ENCODE measurements at places on chromosomes 12 and 14.

- no peak for DNase-seq
Observed at GRCh38 chr12:4089121-4089606, 184.4 kb upstream of the CCND2 start.

- DNase-seq, result no peak
Observed at GRCh38 chr12:107035733-107036132, 48.8 kb upstream of the MTERF2 start.

- no peak for DNase-seq
Observed at GRCh38 chr14:72700338-72701236, 193.3 kb downstream of the DPF3 start.

GRCh38 chr12:16880864-16881285 lies 274.9 kb upstream of the LMO3 start:
- DNase-seq, result no peak

GRCh38 chr12:114479831-114480230 lies 73.9 kb upstream of the TBX5 start:
- DNase-seq, result no peak

DNA sequence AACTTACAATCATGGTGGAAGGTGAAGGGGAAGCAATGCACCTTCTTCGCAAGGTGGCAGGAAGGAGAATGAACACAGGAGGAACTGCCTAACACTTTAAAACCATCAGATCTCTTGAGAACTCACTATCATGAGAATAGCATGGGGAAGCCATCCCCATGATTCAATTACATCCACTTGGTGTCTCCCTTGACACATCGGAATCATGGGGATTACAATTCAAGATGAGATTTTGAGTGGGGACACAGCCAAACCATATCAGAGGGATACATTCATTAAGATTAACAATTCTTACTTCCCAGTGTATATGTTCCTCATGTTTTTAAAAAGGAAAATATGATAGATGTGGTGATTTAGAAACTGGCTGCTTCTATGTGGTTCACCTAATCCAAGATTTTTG lies 117.9 kb downstream of the PDE3A start:
- no peak for DNase-seq

- DNase-seq, result no peak
Observed at GRCh38 chr12:54773593-54773992, 80.7 kb upstream of the MUCL1 start.

DNA sequence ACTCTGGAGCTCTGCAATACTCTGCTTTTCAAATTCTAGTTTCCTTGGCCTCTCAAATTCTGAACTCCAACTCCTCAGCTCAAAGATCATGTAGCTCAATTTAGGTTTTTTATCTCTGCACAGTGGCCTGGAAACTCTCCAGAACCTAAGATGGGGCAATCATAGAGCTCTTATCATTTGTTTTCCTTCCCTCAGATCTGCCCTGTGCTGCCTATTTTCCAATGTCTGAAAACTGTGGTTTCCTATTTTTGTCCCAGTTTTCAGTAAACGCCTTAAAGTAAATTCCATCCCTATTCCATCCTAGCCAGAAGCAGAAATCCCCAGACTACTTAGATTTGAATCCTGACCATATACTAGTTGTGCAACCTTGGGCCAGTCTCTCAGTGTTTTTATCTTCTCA lies 73.2 kb downstream of the CEP83 start:
- DNase-seq, result no peak

- DNase-seq, result peak; percentile 53
Observed at GRCh38 chr12:124305136-124305535, 10.2 kb downstream of the RFLNA start.

GRCh38 chr14:51400139-51400538 lies 160.1 kb downstream of the TMX1 start:
- DNase-seq, result no peak

GRCh38 chr14:64733321-64733720 lies 29.1 kb downstream of the PLEKHG3 start:
- no peak for DNase-seq

- DNase-seq, result no peak
Observed at GRCh38 chr12:16454481-16454880, 107.0 kb downstream of the MGST1 start.

GRCh38 chr14:78022059-78022458 lies 148.1 kb upstream of the NRXN3 start:
- no peak for DNase-seq

- DNase-seq, result no peak
Observed at GRCh38 chr12:105436636-105437035, 106.1 kb downstream of the C12orf75 start.

GRCh38 chr14:71931492-71932228 lies 569 bp upstream of the RGS6 start:
- no peak for DNase-seq

GRCh38 chr12:25084816-25085215 lies 110.1 kb downstream of the DNAI7 start:
- DNase-seq, result no peak

DNA sequence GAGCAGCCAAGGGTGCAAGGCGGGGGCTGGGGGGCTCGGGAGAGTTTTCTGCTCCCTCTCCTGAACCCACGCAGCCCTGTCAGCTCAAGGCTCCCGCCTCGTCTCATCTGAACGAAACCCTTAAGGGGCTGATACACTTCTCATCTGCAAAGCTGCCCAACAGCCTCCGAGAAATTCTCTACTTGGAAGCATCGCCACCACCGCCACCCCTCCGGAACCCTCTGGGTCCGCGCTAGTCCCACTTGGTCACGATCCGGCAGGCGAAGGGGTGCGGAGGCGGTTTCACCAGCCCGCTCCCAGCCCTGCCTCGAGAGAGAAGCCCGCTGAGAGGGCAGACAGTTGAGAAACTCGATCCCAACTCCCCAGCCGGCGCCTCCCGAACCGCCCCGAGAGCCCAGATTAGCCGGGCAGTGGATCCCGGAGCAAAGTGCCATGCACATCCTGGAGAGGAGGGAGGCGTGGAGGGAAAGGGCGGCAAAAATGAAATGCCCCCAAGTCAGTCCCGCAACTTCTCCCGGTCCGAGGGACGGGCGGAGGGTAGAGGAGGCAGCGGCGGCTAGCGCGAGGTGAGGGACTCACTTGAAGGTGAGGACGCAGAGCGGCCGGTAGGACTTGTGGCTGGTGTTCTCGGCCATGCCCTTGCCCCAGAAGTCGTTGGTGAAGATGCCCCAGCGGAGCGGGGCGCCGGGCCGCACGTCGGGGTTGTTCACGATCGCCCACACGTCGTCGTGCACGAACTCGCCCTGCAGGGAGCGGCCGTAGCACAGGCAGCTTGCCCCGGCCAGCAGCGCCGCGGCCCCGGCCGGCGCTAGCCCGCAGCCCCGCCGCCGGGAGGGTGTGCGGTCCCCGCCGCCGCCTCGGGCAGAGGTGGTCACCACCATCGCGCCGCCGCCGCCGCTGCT lies 620 bp downstream of the TMTC1 start:
- DNase-seq, result peak; percentile 67

DNA sequence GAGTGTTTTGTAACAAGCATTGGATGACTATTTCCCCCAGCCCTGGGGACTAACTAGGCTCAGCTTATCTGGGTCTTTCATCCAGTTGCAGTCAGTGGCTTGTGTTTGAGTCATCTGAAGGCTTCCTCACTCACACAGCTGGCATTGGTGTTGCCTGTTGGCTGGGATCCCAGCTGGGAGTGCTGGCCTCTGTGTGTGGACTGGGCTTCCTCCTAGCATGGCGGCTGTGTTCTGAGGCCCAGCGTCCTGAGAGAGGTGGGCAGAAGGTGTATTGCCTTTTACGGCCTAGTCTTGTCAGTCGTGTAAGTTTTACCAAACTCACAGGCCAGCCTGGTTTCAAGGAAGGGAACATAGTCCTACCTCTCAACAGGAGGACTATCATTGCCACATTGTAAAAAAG lies 28.3 kb upstream of the PPP2R5C start:
- DNase-seq, result no peak

DNA sequence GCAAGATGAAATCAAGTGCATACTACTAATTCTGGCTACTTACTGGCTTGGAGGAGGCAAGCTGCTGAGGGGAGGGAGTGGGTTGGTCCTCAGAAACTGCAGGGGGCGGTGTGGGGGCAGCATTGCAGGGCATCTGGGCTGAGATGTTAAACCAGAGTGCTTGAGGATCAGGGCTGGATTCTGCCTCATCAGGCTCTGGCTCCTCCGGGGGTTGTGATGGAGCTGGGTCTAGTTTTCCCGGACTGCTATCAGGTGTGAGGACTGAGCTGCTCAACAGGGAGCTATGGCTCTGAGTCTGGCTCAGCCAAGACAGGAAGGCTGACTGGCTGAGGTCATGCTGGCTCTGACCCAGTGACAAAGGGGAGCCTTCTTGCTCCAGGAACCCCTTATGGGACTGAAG lies 28.6 kb downstream of the BAZ2A start:
- DNase-seq, result no peak

DNA sequence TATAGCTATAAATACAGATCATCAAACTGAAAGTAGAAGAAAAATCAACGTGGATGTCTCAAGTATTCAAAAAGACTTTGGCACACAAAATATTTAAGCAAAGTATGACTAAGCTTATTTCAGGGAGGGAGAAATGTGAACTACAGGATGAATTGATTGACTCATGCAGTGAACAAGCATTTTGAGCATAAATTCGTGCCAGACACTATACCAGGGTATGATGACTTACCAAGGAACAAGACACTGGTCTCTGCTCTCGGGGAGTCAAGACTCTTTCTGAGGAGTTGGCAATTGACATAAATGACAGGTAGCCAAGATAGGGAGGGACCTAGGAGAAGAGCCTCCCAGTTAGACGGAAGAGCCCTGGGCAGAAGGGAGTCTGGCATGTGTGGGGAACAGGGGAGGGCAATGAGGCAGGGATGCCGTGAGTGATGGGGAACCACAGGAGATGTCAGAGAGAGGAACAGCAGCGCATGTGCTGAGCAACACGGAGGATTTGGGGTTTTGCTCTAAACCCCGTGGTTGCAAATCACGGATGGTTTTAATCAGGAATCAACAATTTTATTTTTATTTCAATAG lies 115.2 kb downstream of the TMEM132D start:
- DNase-seq, result no peak

DNA sequence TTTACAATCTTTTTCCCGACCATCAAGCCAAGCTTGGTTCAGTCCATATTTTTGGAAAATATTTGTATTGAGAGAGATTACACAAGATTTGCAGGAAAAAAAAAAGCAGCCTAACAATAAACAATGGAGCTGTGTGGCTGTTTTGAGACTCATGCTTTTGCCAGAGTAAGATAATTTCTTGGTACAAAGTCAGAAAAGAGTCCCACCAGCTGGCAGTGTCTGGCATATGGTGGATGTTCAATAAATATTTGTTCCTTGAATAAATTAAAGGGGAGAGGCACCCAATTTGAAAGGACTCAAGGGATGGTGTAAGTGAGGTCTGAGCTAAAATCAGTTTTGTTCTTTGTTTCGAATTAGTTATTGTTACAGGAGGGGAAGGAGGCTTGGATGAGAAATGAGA lies 78.1 kb upstream of the RPH3A start:
- DNase-seq, result no peak

DNA sequence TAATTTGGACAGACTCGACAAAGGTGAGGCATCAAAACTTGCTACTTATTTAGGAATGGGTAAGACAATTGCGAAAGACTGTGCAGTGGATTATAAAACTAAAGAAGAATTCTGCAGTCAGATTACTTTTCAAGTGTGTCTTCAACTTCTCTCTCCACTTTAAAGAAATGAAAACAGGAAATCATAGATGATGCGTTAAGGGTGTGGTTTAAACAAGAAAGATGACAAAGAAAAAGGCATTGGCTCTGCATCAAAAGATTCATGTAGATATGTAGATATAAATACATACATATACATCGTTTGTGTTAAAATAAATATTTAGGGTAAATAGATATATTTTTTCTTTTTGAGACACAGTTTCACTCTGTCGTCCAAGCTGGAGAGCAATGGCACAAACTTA lies 74.6 kb upstream of the PARP11 start:
- DNase-seq, result no peak

- no peak for DNase-seq
Observed at GRCh38 chr12:81874586-81874985, 115.4 kb upstream of the PPFIA2 start.

DNA sequence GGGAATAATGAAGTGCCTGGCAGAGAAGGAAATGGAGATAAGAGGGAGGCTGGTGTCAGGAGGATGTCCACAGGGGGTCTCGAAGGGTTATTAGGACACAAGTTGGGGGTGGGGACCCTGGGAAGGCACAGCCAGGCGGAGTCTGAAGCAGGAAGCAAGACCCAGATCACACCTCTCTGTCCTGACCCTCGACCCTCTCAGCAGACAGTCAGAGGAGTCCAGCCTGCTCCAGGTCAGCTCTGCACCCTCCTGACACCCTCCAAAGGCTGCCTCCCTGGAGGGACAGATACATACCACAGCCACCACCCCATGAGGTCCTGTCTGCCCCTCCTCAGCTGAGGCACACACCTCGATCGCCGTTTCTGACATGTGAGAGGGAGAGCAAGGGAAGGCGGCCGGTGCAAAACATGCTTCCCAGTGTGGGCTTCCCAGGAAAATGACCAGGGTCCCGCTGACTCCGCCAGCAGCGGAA lies 9.0 kb downstream of the BCL11B start:
- no peak for DNase-seq

GRCh38 chr14:105937253-105938054 lies 411.1 kb downstream of the TMEM121 start:
- no peak for DNase-seq

- DNase-seq, result no peak
Observed at GRCh38 chr14:35934499-35934898, 108.4 kb downstream of the BRMS1L start.

DNA sequence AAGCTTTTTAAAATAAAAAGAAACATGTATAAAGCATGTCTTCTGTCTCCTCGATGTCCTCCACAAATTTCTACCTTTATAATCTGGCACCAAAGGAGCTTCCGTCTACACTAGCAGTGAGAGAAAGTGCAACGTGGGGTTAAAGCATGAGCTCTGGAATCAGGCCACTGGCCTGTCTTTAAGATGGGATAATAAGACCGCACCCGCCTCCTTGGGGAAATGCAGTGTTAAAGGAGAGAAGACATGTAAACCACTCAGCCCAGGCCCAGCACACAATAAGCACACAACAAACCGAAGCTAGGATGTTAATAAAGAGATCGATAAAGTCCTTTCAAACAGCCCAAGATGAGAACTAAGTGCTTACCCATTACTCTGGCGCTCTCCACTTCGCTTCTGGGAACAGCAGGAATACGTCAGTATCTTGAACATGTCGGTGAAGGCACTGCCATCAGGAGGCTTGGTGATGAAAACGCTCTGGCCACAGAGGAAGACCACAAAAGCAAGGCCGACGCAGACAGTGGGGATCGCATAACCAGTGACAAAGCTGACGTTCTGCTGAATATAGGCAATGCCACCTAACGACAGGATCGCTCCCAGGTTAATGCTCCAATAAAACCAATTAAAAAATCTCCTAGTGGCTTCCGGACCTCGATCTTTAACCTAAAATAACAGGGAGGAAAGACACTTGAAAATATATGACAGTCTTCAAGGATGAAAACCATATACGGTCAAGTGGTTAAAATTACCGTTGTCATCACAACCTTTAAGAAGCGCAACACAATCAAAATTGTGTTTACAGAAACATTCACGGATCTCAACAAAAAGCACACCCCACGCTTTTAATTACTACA lies 9.1 kb downstream of the SLC15A4 start:
- no peak for DNase-seq

- no peak for DNase-seq
Observed at GRCh38 chr12:69046920-69047319, 113.9 kb upstream of the CPM start.

- DNase-seq, result no peak
Observed at GRCh38 chr14:89514601-89515000, 97.6 kb upstream of the FOXN3 start.
